NCI-H524 (cell line): ENCODE measurements at places on chromosomes 13 and 19.

DNA sequence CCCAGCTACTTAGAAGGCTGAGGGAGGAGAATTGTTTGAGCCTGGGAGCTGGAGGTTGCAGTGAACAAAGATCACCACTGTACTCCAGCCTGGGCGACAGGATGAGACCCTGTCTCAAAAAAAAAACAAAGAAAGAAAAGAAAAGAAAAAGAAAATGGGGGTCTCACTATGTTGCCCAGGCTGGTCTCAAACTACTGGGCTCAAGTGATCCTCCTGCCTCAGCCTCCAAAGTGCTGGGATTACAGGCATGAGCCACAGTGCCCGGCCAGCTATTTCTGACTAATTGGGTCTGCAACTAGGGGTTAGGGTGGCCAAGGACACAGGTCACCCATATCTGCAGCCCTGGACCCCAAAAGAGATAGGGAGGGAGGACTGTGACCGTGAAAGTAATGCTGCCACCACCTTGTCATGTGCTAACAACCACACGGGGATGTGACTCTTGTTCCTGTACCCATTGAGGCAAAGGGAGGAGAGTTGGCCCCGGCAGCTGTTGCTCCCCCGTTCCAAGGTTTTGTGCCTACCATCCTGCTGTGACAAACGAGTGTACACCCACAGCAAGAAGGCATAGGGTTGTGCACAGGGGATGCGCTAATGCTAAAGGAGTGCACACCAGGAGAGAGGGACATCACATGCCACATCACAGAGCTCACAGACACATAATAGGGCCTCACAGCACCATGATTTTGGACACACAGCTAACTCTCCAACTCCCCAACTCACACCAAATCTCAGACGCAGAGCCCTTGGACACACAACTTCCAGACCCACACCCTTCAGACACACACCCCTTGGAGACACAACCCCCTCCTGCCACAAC lies 619 bp downstream of the MEF2B start:
- DNase-seq = no peak

- no peak for DNase-seq
Observed at GRCh38 chr19:1579222-1579621, 11.1 kb upstream of the MEX3D start.

GRCh38 chr13:40490086-40490758 lies 176.2 kb downstream of the FOXO1 start:
- DNase-seq = peak; percentile 88

DNA sequence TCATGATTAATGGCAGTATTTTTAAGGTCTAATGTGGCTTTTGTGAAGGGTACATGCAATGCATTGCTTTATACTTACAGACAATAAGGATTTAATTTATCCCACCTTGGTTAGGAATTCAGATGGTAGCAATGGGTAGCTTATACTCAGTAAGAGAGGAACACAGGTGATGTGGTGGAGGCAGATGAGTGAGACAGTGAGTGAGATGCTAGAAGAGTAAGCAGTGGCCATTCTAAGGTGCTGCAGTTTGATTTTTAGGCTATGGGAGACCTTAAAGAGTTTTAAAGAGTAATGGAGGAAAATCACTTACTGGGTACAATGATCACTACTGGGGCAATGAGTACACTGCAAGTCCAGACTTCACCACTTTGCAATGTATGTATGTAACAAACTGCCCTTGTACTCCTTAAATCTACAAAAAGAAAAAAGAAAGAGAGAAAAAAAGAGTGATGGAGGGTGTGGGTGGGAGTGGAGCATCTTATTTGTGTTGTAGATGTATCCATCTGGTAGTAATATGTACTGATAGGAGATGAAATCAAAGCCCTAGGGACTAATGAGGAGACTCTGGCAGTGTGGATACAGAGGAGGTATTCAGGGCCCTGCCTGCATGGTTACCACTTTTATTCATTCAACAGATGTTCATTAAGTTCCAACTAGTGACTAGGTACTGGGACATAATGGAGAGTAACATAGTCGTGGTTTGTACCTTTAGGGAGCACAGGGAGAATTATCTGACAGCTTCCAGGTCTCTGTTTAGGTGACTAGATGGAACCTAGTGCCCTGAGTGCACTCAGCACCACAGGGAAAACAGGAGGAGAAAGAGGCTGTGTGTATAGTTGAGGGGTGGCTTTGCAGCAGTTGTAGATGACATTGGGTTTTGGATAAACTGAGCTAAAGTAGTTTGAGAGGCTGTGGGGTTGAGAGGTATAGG lies 99.0 kb downstream of the GPC6 start:
- peak; percentile 17 for DNase-seq

DNA sequence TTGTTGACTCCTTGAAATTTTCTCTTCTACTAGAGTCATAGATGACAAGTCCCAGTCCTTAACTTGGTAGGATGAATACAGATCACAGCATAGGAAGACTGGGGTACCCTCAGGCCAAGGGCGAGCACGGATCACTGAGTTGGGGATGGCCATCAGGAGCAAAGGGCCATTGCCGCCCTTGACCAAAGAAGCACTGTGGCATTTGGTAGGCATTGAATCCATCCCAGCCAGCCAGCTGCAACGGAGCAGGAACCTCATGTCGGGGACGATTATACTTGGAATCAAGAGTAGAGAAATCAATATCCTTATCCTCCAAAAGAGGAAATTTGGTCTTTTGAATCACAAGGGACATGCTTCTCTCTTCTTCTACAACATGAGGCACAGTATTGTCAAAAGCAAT lies 50.1 kb upstream of the ZNF573 start:
- no peak for DNase-seq

DNA sequence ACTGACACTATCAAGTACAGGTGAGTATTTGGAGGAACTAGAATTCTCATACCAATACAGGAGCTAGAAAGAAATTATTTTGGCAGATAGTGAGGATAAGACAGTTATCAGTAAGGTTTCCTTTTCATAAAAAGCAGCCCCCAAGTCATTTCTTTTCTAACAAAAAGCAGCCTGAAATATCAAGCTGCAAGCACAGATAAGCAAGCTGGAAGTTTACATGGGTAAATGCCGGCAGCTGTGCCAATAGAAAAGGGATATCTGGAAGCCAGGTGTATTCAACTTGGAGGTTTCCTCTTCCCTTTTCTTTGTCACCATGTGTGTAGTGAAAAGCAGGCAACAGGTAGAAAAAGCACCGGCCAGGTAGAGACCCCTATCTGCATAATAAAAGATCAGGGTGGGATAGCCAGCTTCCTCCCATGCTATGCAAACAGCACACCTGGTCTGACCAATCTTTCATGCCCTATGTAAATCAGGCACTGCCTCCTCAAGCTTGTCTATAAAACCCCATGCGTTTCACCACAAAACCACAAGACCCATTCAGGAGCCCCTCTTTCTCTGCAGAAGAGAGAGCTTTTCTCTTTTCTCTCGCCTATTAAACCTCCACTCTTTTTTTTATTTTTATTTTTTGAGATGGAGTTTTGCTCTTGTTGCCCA lies 22.9 kb downstream of the CYP4F2 start:
- no peak for DNase-seq

DNA sequence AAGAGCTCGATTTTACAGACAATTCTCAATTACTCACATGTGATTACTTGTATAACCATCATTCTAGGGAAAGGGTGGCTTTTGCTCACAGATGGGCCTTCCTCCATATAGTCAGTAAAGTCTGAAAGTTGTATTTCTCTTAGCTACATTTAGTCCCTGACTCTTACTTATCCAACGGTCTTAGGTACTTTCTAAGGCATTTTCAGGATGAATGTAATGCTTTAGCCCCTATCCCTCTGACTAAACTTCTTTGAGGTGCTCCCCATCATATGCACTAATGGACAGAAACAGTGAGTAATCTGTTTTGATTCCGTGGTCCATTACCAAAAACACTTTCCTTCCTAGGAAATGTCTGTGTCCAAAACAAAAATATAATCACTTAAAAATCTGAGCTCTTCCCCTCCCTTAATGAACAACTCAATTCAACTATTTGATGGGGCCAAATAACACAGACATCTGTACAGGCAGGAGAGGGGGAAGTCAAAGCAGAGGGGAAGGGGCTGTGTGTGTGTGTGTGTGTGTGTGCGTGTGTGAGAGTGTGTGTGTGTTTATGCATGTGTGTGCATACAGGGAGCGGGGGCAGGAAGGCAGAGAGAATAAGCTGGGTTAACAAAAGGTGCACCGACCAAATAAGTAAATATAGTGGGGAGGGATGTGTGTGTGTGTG lies 84.9 kb downstream of the USP12 start:
- no peak for DNase-seq

DNA sequence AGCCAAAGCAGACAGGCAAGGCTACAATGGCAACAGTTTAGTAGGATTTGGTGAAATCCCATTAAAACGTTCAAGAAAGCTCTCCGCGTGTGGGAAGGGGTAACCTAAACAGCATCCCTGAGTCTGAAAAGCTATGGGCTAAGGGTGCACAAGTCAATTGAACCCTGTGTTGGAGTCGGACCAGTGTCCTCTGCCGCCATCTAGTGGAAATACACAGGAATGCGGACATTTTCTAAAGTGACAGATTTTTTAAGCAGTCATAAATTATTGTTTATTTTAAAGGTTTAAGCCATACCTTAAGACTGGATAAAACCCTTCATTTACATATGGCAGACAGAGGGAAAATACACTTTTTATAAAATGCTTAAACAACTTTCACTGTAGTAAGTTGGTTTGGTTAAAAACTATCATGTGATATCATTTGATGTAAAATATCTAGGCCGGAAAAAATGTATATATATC lies 26.5 kb upstream of the LSM14A start:
- peak; percentile 79 for DNase-seq

GRCh38 chr19:23516266-23516665 lies 121.0 kb upstream of the ZNF91 start:
- DNase-seq = no peak

GRCh38 chr19:41886761-41887710 lies 4.1 kb downstream of the ARHGEF1 start:
- no peak for DNase-seq

GRCh38 chr13:98548230-98548629 lies 28.7 kb downstream of the STK24 start:
- no peak for DNase-seq

DNA sequence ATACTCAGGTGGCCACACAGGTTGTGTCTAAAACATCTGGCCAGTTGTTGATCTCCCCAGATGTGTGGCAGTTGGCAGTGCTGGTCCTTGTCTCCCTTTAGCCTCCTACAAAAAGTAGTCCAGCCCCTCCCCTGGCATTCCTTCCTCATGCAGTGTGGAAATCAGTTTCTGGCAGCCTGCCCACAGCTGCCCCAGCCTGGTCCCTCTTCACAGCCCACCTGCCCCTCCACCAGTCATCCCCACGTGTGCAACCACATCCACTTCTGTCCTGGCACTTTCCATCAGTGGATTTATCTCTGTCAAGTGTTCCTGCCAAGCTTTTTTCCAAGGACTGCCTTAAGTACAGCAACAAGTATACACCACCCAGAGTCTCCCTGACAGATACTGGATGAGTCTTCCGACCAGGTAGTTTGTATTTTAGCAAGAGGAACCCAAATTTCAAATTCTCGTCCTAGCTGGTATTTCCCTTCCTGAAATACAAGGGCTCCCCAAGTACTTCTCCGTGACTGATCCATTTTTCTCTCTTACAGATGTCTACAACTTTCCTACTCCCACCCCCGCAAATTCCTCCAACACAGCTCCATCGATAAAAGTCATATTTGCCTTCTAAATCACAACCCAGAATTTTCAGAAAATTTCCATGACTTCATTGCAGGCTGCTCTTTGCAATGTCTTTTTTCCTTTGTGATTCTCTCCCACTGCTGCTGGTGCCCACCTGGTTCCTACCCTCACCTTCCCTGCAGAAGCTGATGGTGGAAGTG lies 313.5 kb downstream of the FOXO1 start:
- DNase-seq = peak; percentile 10
